Renal cortical epithelial cell (primary cell): ENCODE measurements at places on chromosomes 12 and 14.

GRCh38 chr14:69630360-69630759 is 19.0 kb downstream of the SUSD6 start:
- no peak for DNase-seq

DNA sequence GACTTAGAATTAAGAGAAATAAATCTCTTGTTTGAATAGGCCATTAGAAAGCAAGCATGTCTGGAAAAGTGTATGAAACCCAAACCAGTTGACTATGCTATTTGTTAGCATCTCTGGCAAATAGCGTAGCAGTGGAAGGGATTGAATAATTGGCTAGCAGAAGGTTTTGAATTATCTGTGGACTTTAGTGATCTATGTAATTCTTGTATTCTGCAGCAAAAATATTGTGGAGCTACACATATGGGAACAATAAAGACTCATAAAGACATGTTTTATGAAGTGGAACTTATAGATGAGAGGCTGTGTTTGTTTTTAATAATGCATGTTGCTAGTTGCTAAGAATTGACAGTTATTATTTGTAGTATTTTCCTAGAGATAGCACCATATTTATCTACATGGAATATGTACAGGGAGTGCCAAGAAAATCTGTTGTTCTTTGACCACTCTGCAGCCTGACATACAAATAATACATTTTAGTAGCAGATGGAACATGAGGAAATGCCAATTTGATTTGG is 4.7 kb downstream of the SRGAP1 start:
- DNase-seq: no peak

- DNase-seq: peak; percentile 68
Measured at GRCh38 chr14:75849300-75849895, 132.4 kb downstream of the TGFB3 start.

DNA sequence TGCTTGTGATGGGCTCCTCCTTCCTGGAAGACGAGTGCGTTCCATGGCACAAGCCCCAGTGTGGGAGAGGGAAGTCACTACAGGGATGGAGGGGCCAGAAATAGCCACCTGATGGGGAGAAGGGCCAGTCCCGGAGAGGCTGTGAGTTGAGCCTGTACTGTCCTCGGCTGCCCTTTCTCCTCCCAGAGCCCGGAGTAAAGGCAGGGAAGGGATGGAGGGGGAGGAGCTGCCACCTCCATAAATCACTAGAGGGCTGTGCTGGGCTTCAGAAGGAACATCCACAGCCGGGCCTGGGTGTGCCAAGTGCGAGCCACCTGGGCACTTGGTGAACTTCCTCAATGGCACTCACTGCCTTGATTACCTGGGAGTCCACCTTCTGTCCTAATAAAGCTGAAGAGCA is 110.1 kb downstream of the RBM19 start:
- DNase-seq: no peak

GRCh38 chr12:30320561-30320960 is 375.1 kb downstream of the IPO8 start:
- no peak for DNase-seq

DNA sequence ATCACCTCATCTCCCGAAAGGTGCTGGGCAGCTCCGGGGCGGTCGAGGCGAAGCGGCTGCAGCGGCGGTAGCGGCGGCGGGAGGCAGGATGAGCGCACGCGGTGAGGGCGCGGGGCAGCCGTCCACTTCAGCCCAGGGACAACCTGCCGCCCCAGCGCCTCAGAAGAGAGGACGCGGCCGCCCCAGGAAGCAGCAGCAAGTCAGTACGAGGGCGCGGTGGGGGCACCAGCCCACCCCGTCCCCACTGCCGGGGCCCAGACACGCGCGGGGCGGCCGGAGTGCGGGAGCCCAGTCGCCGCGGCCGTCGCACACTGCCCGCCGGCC is 862 bp downstream of the HMGA2 start:
- DNase-seq: no peak

- peak; percentile 46 for DNase-seq
Measured at GRCh38 chr14:33686856-33687255, 264.0 kb downstream of the EGLN3 start.

- no peak for DNase-seq
Measured at GRCh38 chr12:2998789-2999264, 39.6 kb downstream of the TEAD4 start.

DNA sequence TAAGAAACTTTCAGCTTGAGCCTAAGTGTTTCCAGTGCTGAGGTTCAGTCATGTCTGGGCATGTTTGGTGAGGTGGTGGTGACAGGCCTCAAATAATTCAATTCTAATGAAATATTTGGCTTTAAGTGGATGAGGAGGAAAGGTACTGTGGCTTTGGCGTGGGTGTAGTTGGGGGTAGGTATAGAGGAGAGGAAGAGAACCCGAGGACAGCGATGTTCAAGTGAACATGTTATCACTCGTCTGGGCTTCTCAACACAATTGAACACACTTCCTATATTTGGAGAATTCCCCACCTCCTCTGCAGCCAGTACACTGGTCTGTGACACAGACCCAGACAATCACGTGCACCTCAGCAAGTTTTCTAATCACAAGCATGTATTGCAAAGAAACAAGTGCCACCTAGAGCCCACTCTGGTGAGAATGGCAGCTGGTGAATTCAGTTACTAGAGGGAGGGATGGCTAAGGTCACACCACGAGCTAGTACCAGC is 53.0 kb downstream of the IFNG-AS1 start:
- DNase-seq: peak; percentile 40

GRCh38 chr12:66763467-66763866 is 84.6 kb upstream of the GRIP1 start:
- DNase-seq: no peak

GRCh38 chr14:99318091-99318958 is 46.3 kb upstream of the BCL11B start:
- DNase-seq: no peak

DNA sequence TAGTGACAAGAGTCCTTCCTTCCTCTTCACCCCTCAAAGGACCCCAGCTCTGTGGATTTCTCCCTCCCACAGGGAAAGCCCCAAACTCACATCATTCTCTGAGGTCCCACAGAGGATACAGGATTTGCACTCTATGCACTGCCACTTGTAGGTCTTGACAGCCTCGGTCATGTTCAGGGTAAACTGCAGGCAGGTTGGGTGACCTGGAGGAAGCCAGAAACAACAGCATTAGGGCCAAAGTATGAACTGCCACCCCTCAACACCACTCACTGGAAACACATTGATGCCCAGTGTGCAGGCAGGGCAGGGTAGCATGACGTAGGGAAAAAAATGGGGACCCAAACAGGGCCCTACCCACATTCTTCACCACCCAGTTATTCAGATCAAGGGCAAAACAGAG is 264.4 kb downstream of the DPF3 start:
- DNase-seq: no peak

DNA sequence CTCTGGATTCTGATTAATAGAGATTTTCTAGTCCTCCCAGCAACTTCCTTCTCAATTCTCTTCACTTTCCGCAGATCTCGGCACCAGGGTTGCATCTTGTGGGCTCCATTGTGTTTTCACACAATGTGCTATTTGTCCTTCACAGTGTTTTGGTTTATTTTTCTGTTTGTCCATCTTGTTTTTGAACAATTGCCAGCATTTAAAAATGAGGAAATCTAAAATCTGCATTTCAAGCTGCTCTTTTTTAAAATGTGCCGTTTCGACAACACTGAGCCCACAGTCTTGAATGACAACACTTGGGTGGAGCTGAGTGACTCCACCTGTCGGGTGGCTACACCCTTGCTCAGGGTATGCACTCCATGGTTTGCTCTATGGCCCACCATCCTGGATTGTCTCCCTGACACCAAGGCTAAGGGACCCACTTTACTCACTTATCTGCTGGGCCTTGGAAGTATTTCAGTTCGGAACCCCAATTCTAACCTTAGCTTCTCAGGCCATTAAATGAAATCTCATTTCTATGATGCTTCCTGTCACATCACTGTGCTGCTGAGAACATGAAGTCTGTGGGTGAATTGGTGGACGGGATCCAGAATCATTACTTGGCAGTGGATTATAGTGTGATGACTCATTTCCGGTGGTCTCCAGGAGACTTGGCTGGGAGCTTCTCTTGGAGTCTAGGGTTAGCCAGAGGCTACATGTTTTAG is 3.4 kb upstream of the MYRFL start:
- DNase-seq: peak; percentile 81

DNA sequence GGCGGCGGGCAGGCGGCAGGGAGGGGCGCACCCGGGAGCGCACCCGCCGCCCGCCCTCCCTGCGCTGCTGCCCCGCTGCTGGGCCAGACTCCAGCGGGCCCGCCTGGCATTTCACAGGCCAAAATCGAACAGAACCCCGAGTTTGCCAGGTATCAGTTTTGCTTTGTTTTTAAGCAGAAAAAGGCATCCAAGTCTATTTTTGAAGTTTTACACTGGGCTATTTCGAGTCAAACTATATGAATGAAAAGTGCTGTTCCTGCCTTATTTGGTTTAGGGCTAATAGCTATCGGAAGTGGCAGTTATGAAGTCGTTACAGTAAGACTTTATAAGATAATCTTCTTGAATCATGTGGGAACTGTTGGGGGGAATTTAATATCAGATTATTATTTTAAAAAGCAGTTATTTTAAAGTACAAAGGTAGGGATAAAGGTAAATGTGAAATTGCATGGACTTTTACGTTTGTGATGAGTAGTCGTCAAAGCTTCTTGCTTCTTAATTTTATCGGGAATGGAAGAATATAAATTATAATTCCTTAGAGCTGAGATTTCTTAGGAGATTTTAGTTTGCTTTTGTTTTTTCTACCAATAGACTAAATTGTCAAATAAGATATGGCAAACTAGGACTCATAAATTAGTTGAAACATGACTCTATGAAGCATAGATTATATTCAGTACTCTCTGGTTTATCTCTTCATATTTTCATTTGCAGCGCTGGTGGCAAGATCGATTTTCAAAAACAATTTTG is 1.1 kb downstream of the MSRB3 start:
- no peak for DNase-seq

DNA sequence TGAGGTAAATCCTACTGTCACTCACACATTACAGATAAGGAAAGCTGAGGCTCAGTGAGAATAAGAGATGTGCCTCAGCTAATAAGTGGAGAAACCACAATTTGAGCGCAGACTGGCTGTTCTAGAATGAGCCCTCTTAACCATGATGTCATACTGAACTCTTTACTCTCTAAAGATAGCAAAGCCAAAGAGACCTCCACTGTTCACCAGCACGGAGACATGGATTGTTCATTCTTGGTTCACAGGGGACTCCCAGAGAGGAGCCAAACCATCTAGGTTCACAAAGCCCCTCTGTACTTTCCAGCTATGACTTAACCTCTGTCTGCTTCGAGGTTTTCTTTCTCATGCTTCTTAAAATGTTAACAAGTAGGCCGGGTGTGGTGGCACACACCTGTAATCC is 32.7 kb upstream of the YARS2 start:
- DNase-seq: no peak

DNA sequence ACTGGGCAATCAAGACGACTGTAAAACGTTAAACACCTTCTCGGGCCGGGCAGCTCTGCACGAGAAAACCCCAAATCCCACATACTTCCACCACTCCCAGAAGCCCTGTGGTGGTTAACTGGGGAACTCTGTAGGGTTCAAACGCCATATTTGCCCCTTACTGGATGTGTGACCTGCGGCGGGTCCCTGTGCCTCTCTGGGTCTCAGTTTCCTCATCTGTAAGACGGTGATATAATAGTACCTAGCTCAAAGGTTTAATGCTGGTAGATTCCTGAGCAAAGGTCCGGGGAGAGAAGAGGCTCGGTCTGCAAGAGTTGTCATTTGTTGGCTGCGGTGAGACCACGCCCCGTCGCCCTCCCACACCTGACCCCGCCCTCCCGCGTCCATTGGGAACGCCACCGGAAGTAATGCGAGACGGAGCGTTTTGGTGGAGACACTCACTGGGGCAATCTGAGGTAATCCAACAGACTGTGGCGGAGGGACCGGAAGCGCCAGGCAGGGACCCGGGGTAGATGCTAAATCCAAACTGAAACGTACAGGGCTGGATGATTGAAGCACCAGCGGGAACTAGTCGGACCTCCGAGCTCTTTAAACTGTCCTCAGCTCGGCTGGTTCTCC is 661 bp upstream of the OGFOD2 start:
- peak; percentile 94 for DNase-seq

DNA sequence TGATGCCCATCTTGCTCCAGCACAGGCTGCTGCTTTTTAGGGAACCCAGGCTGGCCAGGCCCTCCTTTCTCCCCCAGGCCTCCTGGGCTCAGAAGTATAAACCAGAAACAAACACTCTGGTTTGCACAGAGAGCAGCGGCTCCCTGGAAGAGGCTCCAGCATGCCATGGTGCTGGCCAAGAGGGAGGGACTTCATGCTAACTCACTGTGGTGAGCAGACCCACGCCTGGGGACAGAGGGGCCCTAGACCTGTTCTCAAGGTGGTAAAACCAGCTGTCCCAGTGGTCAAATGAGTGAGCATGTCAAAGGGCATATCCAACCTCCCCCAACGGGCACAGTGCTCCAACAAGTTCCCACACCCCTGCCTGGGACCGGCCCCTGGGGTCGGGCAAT is 15.5 kb downstream of the BCL11B start:
- DNase-seq: no peak

- DNase-seq: no peak
Measured at GRCh38 chr12:98769068-98769467, 124.0 kb downstream of the APAF1 start.

DNA sequence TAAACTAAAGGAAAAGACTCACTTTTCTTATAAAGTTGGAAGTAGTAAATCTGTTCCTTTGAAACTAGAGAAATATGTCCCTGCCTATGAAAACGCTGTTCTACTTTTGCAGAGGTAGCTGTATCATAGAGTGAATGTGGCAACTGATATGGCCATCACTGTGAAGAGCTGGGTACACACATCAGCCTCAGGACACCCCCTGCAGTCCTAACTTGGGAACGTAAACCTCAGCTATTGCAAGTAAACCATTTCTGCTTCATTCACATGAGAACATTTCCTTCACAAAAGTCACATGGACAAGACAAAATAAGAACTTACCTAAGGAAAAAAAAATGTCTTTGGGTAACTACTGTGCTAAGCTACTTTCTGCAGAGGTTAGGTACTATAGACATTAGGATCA is 233.3 kb upstream of the PPFIA2 start:
- DNase-seq: peak; percentile 70

- DNase-seq: no peak
Measured at GRCh38 chr14:104337351-104337750, 199.0 kb downstream of the KIF26A start.

DNA sequence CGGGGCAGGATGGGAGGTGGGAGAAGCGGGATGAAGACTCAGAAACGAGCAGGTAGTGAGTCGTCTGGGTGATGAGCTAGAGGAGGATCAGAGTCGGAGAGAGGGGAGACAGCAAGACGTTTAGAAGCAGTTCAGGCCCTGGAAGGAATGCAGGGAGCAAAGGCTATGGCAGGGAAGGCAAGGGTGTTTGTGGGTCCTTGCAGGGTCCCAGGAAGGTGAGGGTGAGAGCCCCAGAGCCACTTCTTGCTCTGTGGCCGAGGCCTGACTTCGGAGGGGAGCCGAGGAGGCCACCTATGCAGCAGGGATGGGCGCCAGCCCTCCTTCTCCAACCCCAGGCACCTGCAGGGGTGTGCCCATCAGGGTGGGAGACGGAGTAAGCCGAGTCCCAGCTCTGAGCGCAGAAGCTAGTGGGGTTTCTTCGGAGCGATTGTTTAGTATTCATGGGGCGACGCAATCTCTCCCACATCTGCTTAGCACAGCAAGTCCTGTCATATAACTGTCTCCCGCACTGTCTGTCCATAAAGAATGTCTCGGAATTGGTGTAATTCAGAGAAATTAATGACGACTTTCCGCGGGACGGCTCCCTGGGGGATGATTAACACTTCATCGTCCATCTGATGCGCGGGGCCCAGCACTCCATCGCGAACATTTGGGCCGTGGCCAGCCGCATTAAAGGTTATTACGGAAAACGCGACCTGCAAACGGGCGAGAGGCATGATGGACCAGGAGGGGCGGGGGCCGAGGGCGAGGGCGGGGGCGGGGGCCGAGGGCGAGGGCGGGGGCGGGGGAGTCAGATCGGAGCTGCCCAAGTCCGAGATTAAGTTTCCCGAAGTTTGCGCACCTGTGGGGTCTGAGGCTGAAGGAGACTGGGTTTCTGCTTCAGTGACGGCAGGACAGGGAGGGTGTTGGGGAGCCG is 12.2 kb upstream of the CALCOCO1 start:
- DNase-seq: no peak
